SK-N-SH (cell line): ENCODE measurements at places on chromosomes 6 and 20. TPM values are rescaled to one million over a fixed set of nuclear protein-coding genes. Genes with fewer than 3 reads are reported as not detected.

DNA sequence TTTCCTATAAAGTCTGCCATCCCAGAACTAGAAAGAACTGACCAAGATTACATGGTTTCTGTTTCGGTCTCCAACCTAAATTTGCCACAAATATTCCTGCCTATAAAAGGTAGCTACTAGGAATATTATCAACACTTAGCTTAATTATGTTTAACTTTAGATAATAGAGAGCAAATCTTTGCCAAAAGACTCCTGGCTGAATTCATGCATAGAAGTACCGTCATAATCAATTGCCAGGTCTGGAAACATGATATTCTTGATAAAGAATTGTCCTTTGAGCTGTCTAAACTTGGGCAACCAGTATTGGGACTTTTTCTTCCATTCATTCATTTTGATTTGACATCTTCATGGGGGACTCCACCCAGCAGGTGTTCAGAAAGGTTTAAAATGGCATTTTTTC, 22.4 kb downstream of the CALHM6 start:
- no peak for DNase-seq

DNA sequence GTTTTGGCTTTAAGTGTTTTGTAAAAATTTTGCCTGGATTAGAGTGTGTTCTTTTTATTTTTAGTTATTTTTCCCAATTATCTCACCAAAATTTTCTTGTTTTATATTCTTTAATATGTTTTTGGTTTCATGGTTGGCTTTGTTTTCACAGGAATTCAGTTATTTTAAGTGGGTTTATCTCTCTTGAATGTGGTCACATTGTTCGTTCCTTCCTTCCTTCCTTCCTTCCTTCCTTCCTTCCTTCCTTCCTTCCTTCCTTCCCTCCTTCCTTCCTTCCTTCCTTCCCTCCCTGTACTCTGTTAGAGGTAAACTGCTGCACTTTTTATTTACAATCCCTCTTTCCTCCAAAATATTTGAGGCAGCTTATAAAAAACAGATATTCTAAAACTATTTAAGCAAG, 672.9 kb upstream of the CITED2 start:
- no peak for DNase-seq

DNA sequence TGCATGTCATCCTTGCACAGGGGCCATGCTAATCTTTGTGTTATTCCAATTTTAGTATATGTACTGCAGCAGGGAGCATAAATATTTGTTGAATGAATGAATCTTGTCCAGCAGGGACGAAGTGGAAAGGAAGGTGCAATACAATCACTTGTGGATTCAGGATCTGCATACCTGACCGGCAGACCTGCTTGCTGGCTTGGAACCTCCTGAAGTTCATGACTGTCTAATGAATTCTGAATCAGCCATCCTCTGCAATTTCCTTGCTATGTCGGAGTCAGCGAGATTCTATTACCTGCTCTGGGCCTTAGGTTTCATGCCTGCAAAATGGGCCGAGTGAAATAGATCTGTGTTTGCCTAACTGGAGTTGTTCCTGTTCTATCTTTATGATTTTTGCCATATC, 17.4 kb upstream of the NCOA3 start:
- no peak for DNase-seq

- no peak for DNase-seq
Measured at GRCh38 chr20:44464514-44464913, 11.2 kb upstream of the TTPAL start.

- DNase-seq, result peak; percentile 5
Measured at GRCh38 chr20:32963176-32963575, 41.1 kb downstream of the SUN5 start.

DNA sequence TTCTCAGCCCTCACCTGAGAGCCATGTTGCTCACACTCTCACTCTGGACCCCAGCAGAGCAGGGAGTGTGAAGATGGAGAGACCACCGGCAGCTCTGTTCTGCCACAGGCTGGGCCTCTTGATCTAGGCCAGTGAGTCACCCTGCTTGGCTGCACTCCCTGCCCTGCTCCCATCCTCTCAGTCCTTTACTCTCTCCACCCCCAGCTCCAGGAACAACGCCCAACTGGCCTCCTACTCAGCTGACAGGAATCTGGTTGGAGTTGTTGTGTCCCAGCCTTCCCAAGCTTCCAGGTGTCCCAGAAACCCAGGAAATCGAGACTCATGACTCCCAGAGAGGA, at the start of gene PSORS1C1:
TSS of gene PSORS1C1 (plus strand) at position 260 of the 338 bp plus-strand sequence. CDS start 14,833 bp downstream, outside the sequence.
- DNase-seq, result no peak

GRCh38 chr6:83578057-83578456, 65.7 kb downstream of the PRSS35 start:
- no peak for DNase-seq

DNA sequence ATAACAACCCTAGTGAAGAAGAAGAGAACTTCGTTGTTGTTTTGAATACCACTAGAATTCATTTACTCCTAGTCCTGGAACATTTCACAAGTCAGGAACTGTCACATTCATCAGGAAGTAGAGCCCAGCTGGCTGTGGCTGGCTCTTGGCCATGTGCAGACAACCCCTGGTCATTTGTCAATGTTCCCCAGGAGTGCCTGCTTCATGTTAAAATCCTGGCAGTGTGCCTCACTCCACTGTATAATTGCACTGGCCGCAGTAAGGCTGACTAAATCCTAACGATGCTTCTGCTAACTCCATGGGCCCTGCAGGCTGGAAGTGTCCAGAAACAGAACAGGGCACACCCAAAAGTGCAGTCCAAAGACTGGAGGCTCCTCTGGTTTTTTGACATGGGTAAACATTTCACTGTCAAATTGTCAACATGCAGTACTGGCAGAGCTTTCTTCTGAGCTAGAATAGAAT, 41.5 kb upstream of the ADGRF1 start:
- DNase-seq, result peak; percentile 73

Gene PHF1
- polyA plus RNA-seq, result 48.7 and 59.0 TPM in 2 replicates

Gene HLA-DQB2
- polyA plus RNA-seq, result not detected in 2 replicates

Gene FAM83D
- 18.9 and 21.5 TPM in 2 replicates for polyA plus RNA-seq

DNA sequence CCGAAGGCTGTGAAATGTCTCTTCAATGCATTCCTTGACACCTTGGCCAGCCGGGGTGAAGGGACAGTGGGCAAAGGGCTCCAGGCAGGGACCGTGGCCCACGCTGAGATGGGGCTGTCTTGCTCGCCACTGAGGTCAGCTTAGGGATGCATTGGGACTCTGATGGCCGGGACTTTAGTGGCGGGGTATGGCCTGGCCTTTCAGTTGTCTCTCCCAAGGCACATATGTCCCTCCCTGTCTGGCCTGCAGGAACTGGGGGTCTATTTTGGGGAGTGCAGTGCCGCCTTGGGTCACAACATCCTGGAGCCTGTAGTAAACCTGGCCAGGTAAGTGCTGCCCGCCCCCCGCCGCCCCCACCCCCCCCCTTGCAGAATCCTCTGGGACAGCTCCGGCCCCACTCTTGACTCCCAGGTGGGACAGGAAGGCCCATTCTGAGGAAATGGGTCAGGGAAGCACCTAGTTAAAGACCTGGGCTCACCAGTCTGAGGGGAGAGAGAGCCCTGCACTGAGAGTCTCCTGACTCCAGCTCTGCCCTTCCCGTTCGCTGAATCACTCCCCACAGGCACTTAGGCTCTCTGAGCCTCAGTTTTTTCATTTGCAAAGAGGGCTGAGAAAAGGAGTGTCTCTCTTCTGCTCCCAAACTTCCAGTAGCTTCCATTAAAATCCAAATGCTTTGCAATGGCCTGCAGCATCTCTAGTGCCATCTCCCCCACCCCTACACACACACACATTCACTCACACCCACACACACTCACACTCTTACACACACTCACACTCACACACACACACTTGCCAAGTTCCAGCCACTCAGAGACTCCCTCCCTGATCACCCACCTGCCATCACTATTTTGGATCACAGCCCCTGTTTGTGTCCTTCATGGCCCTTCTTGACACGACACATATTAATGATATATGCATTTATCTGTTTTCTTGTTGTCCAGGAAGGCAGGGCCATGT, 33.1 kb downstream of the RAB44 start:
- DNase-seq, result no peak

DNA sequence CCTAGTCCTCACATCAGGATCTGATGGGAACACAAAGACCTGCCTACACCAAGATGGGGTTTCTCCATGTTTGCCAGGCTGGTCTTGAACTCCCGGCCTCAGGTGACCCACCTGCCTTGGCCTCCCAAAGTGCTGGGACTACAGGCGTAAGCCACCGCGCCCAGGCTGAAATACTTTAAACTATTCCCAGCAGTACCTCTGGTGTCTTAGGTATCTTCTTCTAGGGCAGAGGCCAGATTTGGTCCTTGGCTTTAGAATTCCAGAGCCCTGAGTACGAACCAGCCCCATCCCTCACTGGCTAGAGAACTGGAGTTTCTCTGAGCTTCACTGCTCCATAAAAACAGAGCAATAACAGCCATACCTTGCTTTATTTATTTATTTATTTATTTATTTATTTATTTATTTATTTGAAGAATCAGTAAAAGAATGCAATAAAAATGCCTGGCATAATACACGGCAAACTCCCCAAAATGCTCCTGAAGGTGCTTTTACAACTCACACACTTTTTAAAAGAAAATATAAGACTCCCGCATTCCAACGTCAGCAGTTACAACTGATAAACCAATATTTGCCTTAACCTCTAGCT, 312.1 kb downstream of the TFAP2C start:
- no peak for DNase-seq

DNA sequence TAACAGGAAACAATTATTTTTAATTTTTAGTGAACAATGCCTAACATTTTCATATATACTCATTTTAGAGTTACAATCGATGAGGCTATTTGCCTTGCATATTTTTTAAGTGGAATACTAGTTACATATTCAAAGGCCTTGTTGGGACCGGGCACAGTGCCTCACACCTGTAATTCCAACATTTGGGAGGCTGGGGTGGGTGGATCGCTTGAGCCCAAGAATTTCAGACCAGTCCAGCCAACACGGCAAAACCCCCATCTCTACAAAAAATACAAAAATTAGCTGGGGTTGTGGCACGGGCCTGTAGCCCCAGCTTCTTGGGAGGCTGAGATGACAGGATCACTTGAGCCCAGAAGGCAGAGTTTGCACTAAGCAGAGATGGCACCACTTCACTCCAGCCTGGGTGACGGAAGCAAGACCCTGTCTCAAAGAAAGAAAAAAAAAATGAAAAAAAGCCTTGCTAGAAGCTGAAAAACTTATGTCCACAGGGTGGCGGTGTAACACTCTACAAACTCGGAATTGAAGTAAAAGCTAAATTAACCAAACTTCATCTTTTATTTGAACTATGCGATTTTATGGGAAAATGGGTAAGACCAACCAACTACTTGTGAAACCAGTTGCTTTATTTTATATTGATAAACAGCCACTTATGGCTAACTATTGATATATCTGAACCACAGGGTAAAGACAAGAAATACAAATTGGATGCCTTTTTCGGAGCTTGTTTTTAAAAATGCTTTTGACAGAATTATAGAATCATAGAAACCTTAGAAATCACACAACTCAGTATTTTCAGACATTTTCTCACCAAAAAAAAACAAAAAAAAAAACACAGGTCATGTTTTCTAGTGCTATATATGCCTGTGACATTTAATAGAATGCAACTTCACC, 24.1 kb upstream of the ROS1 start:
- peak; percentile 21 for DNase-seq

GRCh38 chr20:36777576-36777975, 4.0 kb upstream of the DSN1 start:
- DNase-seq, result no peak

DNA sequence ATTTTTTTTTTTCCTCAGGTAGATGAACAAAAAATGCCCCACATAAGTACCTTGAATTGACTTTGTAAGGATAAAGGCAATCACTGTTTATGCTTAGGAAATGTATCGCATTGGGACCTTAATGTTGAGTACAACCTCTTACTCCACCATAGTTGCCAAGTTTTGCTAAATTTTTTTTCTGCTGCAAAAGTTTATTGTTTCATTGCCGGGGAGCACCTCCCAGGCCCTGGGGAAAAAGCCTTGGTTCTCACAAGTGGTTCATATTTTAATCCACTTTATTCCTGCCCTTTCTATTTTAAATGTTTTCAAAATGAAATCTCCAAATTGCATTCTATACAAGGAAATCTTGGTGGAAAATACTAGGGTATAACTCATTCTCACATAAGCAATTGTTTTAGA, 52.3 kb upstream of the UTRN start:
- no peak for DNase-seq

Gene ZSCAN16
- polyA plus RNA-seq, result 3.7 and 6.2 TPM in 2 replicates

- DNase-seq, result no peak
Measured at GRCh38 chr6:90493332-90493731, 93.5 kb downstream of the MAP3K7 start.

Gene LAMA4
- polyA plus RNA-seq, result 9.4 and 10.5 TPM in 2 replicates

Gene KIF6
- 0.13 and 0.18 TPM in 2 replicates for polyA plus RNA-seq

- DNase-seq, result no peak
Measured at GRCh38 chr20:42649748-42650147, 540.0 kb downstream of the PTPRT start.

GRCh38 chr6:138162955-138163575, 1.3 kb downstream of the ARFGEF3 start:
- no peak for DNase-seq

Gene SUMO4
- polyA plus RNA-seq, result not detected in 2 replicates

Gene RBM39
- 68.4 and 98.4 TPM in 2 replicates for polyA plus RNA-seq

DNA sequence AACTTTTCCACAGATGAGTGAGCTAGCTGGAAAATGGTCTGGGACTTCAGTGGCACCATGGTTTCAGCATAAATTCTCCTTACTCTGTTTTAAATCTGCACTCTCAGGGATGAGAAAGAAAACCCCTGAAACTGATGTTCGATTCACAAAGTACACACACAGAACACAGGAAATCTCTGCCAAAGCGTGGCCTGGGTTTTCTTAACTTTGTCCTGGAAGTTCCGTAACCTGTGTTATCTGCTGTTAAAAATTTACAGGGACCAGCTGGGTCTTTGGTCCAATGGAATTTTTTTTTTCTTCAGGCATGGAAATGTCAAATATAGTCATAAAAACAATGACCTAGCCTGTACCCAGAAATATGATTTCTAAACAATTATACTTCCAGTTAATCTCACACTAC, 7.3 kb downstream of the SCML4 start:
- no peak for DNase-seq

Gene TCF19
- 7.0 and 9.3 TPM in 2 replicates for polyA plus RNA-seq

DNA sequence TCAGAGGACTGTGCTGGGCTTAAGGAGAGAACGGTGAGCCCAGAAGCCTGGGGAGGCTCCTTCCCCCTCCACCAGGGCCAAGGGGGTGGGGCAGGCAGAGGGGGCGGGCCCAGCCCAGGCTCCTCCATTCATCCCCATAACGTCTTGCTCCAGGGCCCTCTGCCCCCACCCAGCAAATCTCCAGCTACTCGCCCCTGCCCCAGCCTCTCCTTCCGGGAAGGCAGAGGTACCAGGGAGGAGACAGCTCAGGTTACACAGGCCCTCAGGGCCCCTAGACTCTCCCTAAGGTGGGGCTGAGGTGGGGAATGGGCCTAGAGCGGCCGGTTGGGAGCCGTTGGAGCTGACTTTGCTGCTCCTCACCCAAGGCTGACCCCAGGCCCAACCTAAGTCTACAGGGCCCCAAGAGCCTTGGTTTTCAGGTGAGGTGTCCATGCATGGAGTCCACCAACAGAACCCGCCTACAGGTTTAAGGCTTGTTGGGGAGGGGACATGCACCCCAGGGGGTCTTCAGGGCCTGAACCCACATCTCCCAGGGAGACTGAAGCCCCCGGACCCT, 1.2 kb downstream of the LAMA5 start:
- DNase-seq, result no peak

GRCh38 chr20:18822832-18823231, 9.2 kb downstream of the SCP2D1 start:
- DNase-seq, result no peak
